ENCODE measurements at places on chromosomes 7 and 10. TPM values are rescaled to one million over a fixed set of nuclear protein-coding genes. Genes with fewer than 3 reads are reported as not detected.

Gene TET1
- 12.7 TPM for polyA plus RNA-seq

Gene EGFR
- 34.9 TPM for polyA plus RNA-seq

Gene VIPR2
- 2.6 TPM for polyA plus RNA-seq

Gene SPDYE6
- 6.3 TPM for polyA plus RNA-seq

Gene HSPA12A
- 51.3 TPM for polyA plus RNA-seq

Gene OR9A2
- polyA plus RNA-seq, result not detected

Gene OR2A1
- 1.2 TPM for polyA plus RNA-seq

Gene PRLHR
- not detected for polyA plus RNA-seq

Gene IPMK
- polyA plus RNA-seq, result 7.7 TPM

Gene AKAP9
- 121 TPM for polyA plus RNA-seq

Gene KCNH2
- 13.1 TPM for polyA plus RNA-seq

Gene EGR2
- polyA plus RNA-seq, result 4.7 TPM

Gene MAGI2
- 37.2 TPM for polyA plus RNA-seq

Gene PHKG1
- 2.9 TPM for polyA plus RNA-seq

Gene SHH
- polyA plus RNA-seq, result 2.1 TPM

Gene CCDC6
- 48.2 TPM for polyA plus RNA-seq

Gene TNRC18
- 120 TPM for polyA plus RNA-seq

Gene FRMD4A
- polyA plus RNA-seq, result 85.8 TPM

Gene CPA1
- 1.9 TPM for polyA plus RNA-seq

Gene MTG1
- 75.2 TPM for polyA plus RNA-seq

Gene CXCL12
- polyA plus RNA-seq, result 417 TPM

Gene MRLN
- 0.48 TPM for polyA plus RNA-seq

Gene OPALIN
- not detected for polyA plus RNA-seq

Gene SSC4D
- polyA plus RNA-seq, result 4.3 TPM

Gene TMEM60
- 25.7 TPM for polyA plus RNA-seq

Gene TEX36
- not detected for polyA plus RNA-seq

Gene RPEL1
- 0.18 TPM for polyA plus RNA-seq

Gene AIFM2
- polyA plus RNA-seq, result 6.6 TPM

Gene ZNF33A
- 70.9 TPM for polyA plus RNA-seq

Gene SLC4A2
- polyA plus RNA-seq, result 84.4 TPM

Gene MET
- 52.6 TPM for polyA plus RNA-seq

Gene WBP1L
- polyA plus RNA-seq, result 41.7 TPM

Gene ARMC3
- polyA plus RNA-seq, result 17.8 TPM

Gene GPRIN2
- polyA plus RNA-seq, result 4.0 TPM

Gene OR2A7
- 9.4 TPM for polyA plus RNA-seq

Gene FANK1
- polyA plus RNA-seq, result 13.1 TPM

Gene PDE6C
- 2.2 TPM for polyA plus RNA-seq

Gene UCMA
- not detected for polyA plus RNA-seq

Gene IDI2
- not detected for polyA plus RNA-seq

Gene HTR7
- polyA plus RNA-seq, result 0.53 TPM

Gene PDZD7
- 3.3 TPM for polyA plus RNA-seq

Gene SORBS1
- 41.7 TPM for polyA plus RNA-seq

Gene ENO4
- 5.1 TPM for polyA plus RNA-seq

Gene EVX1
- polyA plus RNA-seq, result 0.07 TPM

Gene NDUFB2
- 164 TPM for polyA plus RNA-seq

Gene TAF6
- polyA plus RNA-seq, result 67.9 TPM

Gene C10orf53
- polyA plus RNA-seq, result not detected

Gene CALML3
- not detected for polyA plus RNA-seq
